ENCODE measurements at places on chromosomes 12 and 14.

GRCh38 chr12:122547330-122547729, 20.3 kb downstream of the KNTC1 start:
- no peak for DNase-seq

GRCh38 chr12:15706010-15706676, 83.0 kb downstream of the EPS8 start:
- DNase-seq, result no peak

- no peak for DNase-seq
These were observed 96.0 kb upstream of the MAX start for GRCh38 chr14:65198346-65198745.

- DNase-seq, result peak; percentile 46
These were observed 26.0 kb downstream of the MAPK1IP1L start for GRCh38 chr14:55077170-55078151.

- no peak for DNase-seq
These were observed 210.1 kb upstream of the EEA1 start for GRCh38 chr12:93139028-93139665.

DNA sequence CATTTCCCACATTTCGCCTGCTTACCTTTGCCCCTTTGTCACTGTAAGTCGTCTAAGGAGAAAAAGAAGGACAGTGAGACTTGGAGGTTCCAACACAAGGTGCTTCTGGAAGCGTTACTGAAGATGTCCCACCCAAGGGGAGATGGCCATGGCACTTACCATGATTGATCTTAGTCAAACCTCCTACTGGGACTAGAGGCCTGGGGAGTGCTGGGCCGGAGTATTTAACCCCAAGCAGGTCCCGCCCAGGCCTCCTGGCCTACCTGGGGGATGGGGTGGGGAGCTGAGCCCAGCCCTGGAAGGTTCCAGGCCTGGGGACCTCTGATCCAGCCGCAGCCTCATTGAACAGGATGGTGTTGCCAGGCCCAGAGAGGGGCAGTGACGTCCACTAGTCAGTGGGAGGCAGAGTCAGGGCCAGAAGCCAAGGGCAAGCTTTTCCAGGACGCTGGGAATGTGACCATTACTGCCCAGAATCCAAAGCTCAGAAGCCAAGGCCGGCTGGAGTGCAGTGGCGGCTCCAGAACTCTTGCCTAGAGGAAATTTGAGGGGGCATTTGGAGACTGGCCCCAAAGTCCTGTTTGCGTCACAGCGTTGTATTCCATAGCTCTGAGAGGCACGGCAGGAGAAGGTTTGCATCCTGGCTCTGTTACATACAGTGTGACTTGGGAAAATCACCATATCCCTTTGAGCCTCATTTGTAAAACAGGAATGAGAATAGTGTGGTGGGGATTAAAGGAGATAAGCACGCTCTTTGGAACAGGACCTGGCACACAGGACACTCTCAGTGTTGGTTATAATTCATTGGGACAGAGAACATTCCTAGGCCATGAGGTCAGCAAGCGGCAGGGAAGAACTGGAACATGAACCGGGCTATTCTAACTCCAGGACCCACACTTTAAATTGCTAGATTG, at the start of gene HPD:
Gene HPD, minus strand, starts transcription at position 198 of the 911 bp plus-strand sequence. Its CDS starts 36 bp downstream, at position 162.
- DNase-seq, result peak; percentile 95

DNA sequence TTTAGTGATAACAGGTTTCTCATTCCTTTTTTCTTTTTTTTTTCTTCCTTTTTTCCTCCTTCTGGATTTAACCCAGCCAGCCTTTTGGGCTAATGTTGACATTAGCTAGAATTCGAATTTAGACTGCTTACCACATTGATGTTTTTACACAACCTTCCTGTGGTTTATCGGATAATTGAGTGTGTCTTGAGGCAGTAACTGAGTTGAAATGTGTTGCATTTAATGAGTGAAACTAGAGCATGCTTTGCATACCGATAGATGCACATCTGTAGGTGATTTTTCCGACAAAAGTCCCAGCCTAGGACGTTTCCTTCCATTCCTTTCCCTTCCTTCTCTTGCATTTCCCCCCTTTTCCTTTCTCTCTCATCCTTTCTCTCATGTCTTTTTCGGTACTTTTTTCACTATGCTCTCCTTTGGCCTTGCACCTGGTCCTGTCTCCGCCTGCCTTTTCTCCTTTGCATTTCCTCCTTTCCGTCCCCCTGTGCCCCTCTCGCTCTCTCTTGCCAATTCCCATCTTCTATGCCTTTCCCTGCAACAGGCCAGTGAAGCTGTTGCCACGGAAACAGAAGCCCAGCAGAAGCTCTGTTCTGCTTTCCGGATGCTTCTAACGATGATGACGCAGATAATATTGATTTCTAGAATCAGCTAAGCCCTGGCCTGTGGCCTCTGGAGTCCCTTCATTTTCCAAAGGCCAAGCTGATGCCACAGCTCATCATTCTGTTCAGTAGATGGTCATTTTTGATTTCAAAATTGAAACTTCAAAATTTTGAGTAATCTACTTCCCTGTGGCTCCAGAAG, 76.1 kb downstream of the SLC25A47 start:
- no peak for DNase-seq

DNA sequence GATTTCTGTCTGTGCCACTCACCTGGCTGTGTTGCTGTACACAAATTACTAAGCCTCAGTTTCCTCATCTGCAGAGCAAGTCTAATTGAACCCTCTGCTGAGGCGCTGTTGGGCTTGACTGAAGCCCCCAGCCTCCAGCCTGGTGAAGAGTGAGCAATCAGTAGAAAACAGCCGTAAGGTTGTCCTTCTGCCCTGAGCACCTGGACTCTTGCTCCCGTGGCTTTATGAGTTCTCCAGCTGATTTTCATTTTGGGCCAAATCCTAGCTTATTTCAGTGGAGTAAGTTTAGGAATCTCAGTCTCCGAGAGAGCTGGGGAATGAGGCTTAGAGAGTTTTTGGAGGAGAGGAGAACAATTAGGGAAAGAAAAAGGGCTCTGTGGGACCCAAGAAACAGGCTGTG, 133.9 kb upstream of the EVL start:
- no peak for DNase-seq

DNA sequence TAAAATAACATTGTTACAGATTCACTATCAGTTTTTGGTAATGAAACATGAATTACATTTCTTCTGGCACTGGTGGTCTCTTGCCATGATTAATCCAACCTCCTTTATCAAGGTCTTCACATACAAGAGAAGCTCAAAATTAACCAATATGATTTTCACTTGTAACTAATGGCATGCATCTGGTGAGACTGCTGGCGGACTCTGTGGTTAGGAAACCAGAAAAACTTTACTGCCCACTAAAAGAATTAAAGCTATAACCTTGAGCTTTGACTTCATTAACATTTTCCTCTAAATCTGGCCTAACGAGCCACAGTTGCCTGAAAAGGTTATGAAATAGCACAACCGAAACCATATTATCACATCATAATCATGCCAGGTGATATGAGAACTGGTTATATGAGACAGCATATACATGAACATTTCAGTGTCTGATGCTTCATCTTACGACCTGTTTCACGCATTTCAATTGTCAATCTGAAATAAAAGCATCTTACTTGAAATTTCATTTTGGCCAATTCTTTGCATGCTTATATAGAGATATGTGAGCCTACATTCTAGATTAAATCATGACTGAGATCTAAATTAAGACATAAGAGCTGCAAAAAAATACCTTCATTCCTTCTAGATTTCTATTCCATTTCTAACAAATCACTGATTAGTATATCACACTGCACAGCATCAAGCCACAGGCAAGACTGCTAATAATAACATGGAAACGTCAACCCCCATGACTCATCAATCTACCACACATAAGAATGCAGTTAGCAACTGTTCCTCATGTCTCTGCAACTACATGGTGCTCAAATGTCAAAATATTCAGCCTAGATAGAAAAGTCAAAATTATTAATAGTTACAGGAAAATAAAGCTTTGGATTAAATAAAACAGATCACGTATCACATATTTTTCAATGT, 89.3 kb downstream of the OSBPL8 start:
- DNase-seq, result peak; percentile 92

DNA sequence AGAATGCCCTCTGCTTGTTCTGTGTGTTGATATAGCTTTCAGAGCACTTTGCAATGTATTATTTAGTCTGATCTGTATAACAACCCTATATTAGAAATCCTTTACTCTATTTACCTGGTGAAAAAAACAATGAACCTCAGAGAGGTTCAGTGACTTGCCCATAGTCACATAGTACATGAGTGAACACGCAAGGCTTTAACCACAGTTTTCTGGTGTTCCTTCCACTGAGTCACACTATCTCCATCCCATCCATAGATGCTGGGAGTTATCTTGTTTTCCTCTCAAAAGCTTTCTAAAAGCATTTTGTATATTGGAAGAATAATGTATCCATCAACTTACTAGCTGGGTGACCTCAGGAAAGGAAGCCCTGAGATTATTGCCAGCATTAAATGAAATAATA, 104.5 kb downstream of the NT5DC3 start:
- DNase-seq, result no peak

GRCh38 chr14:102333390-102333789, 13.8 kb downstream of the ZNF839 start:
- DNase-seq, result no peak

GRCh38 chr12:38788106-38788505, 117.3 kb downstream of the CPNE8 start:
- peak; percentile 1 for DNase-seq

DNA sequence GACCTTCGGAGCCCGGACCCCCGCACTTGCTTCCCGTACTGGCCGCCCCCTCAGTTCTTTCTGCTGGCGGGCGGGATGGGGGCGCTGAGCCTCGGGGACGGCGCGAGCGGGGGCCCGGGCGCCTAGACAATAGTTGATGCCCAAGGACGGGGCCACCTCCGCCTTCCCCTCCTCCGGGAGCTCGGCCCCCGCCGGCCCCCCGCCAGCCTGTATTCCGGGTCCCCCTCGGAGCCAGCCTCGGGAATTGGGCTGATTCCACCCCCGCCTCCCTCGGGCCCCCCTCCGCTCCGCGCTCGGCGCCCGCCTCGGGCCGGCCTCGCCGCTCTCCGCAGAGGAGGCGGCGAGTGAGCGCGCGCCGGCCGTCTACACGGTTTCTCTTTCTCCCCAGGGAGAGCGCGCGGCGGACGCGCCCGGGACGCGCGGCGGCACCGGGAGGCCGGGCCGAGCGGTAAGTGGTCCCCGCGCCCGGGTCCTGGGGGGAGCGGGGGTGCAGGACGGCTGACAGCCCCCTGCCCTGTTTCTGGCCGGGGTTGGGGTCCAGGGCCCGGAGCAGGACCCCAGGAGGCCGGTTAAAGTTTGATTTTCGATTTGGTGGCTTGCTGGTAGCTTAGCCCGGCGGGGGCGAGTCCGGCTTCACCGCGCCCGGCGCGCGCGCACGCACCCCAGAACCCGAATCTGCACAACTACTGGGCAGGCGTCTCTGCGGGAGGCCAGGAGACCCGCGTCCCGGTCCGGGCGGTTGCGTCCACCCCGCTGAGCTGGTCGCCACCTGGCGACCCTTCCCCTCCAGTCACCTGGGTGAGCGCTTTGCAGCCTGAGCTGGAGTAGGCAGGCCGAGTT, 413.7 kb downstream of the PCNX1 start:
- peak; percentile 51 for DNase-seq

DNA sequence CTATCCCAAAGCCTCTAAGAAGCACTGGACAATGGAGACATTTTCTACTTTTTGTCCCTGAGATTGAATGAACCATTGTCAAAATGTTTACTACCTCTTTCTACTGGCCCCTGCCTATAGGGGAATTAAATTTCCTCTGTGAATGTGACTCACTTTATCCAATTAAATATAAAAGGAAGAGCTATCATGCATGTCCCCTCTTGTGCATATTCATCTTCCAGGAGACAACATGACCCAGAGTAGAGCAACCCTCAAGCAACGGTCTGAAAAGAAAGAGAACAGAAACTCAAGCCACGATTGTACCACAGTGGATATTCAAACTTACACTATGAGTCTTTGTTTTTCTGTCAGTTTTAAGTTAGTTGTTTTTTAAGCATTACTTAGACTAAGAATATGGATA, 938.4 kb upstream of the ATXN7L3B start:
- DNase-seq, result no peak

DNA sequence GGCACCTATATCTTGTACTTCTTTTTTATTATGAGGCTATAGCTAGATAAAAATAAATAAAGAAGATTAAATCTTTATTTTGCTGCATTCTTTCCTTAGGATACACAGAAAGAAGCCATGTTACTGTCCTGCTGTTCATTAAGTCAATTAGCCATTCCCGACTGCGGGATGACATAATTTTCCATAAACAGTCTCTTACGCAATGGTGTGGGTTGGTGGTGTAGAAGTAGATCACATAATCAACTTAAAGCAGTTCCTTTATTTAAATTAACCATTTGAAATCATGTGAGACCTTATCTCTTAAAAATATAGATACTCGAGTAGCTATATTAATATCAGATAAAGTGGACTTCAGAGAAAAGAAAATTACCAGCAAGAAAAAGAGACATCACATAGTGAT, 40.2 kb downstream of the TAOK3 start:
- no peak for DNase-seq

GRCh38 chr12:39393890-39394289, 49.0 kb downstream of the KIF21A start:
- no peak for DNase-seq

- DNase-seq, result peak; percentile 78
These were observed 371.2 kb downstream of the BTG1 start for GRCh38 chr12:91774434-91774921.

DNA sequence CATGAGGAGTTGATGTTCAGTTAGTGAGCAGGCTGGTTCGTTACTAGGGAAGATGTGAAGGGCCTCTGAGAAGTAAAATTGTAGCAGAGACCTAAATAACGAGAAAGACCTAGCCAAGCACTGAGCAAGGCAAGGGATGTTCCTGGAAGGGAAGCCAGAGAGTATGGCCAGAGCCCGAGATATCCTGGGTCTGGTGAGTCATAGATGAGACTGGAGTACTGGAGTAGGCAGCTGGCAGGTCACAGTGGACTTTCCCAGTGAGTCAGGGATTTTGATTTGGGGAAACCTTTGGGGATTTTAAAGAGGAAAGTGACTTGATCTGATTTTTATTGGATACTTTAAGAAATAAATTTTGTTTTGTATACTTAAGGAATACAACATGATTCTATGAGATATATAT, 369.0 kb downstream of the DIO2 start:
- peak; percentile 70 for DNase-seq

- no peak for DNase-seq
These were observed 180.9 kb upstream of the RTL1 start for GRCh38 chr14:101084436-101084826.

- DNase-seq, result peak; percentile 89
These were observed 15.5 kb upstream of the MLXIP start for GRCh38 chr12:122062832-122063693.

DNA sequence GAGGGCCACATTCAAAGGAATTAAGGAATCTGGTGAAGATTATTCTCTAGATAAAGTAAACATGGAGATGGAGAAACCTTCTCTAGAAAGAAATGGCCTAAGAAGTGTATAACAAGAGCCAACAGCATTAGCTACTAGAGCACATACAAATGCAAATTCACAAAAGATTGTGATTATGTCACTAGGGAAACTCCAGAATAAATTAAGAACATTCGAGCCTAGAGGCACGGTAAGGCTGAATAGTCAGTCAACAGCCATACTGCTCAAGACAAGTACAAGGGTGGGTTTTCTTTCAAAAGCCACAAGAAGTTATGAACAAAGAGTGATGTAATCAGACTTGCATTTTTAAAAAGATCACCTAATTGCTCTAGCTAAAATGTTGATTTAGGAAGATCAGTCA, 25.4 kb downstream of the PPP4R3A start:
- no peak for DNase-seq
